ENCODE measurements at places on chromosomes 2 and 18.

GRCh38 chr2:188813315-188813714 is 160.9 kb upstream of the COL3A1 start:
- DNase-seq, result no peak

DNA sequence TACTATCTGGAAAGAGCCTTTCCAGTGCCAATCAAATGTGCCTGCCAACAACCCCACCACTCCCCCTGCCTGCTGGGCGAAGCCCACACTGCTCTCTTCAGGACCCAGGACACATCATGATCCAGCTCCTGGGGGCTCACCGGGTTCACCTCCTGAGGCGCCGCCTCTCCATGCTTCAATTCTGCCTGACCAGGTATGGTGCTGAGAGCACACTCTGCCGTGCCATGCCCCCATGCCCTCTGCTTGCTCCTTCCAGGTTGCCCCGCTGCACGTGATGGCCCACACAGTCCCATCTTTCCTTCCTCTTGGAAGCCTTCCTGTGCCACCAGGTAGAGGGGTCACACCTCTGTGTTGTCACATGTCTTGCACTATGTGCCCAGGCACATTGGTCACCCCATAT is 47.5 kb downstream of the ASB18 start:
- DNase-seq, result no peak

DNA sequence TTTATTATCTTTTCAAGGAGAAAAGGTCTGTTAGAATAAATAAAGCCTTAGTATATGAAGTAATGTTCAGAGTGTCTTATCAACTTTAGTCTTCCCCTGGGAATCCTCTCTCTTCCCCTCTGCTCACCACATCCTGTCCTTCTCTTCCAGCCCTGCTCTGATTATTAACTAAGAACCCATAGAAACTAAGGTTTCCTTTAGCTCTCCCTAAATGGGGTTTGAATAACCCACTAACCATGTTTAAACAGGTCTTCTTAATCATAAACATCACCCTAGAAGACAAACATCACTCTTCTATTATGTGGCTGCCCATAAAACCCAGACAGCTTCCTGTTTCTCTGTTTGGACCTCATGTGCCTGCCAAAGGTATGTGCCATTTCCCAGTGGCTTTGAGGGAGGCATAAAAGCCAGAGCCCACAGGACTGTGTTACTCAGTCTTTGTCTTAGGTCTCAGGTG is 50.1 kb downstream of the SLC14A1 start:
- DNase-seq, result no peak

GRCh38 chr2:42094114-42094513 is 46.3 kb downstream of the PKDCC start:
- no peak for DNase-seq

- DNase-seq, result no peak
These were observed 154.6 kb downstream of the OSR1 start for GRCh38 chr2:19203866-19204265.

DNA sequence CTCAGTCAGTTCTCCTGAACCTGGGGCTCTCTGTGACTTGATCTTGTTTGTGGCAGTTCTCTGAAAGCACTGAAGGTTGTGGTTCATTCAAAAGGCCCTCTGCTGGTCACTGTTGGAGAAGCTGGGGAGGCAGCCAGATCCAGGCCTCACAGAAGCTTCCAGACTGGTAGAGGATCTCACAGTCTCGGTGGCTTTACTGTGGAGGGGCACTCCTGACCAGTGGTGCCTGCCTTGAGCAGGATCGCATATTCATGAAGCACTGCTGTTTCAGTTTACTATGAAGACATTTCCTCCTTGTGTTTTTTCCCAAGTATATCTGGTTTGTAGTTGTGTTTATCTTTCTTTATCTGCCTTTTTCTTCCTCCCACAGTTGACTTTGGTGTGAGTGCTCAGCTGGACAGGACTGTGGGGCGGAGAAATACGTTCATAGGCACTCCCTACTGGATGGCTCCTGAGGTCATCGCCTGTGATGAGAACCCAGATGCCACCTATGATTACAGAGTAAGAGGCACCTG is 133.9 kb downstream of the MAP4K4 start:
- peak; percentile 45 for DNase-seq

- no peak for DNase-seq
These were observed 84.0 kb downstream of the MSH2 start for GRCh38 chr2:47486841-47487497.

- no peak for DNase-seq
These were observed 476 bp downstream of the STRN start for GRCh38 chr2:36965751-36966369.

DNA sequence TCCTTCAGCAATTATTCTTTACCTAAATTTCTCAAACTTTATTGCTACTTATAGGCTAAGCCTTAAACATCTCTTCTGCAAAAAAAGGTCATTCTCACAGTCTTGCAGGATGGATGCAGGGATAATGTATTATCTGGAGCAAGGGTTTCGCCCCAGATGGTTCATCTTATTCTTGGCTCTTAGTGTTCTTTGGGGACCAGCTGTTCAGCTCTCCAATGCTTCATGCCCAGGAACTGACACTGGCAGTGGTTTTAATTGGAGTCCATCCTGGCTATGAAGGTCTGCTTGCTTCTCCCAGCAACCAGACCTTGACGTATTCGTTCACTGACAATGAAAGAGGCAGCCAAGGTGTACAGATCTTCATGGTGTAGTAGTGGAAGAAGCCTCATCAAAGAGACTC is 331.9 kb downstream of the SLC8A1 start:
- DNase-seq, result no peak

DNA sequence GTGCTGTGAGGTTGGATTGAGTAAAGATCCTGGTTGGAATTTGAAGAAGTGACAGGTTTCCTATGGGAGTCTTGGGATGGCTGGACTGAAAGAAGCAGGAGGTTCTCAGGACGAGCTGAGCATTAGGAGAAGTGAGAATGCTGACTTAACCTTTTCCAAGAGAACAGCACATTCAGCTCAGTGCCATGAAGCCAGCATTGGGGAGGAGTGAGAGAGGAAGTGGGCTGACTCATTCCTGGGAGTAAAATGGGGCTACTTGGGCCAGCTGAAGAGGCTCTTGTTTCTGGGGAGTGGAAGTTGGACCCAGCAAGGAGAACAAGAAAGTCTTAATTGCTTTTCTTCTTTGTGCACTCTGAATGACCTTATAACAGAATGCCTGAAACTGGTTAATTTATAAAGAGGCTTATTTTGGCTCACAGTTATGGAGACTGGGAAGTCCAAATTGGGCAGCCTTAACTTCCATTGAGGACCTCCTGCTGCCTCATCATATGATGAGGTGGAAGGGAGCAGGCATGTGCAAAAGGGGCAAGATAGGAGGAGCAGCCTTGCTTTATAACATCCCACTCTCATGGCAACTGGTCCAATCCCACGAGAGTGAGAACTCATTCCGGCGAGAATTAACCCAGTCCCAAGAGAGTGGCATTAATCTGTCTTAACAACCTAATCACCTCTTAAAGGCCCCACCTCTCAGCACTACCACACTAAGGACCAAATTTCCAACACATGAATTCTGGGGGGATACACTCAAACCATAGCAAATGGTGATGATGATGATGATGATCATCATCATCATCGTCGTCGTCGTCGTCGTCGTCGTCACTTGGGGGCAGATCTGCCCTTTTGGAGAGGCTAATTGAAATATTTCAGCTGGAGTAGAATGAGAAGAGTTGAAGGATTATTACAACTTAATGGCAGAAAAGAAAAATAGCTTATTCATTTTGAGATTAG is 26.1 kb downstream of the DGUOK start:
- no peak for DNase-seq

GRCh38 chr2:168475636-168476035 is 19.6 kb downstream of the CERS6 start:
- no peak for DNase-seq

GRCh38 chr2:200748779-200749178 is 62.9 kb upstream of the BZW1 start:
- DNase-seq, result no peak

DNA sequence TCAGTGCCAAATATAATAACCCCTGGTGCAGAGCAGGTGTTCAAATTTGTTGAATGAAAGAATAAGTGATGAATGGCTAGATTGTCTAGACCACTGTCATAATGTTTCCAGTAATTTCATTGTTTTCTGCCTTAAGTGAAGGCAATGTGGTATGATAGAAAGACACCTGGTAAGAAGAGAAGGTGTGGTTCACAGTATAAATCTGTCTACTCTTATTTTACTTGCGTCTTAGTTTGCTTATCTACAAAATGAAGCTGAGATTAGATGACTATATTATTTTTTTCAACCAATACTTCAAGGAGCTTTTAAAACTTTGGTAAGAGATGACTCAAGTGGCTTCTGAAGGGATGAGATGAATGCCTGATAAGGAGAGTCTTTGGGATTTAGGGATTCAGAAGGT is 788.4 kb downstream of the EPHA4 start:
- DNase-seq, result no peak

DNA sequence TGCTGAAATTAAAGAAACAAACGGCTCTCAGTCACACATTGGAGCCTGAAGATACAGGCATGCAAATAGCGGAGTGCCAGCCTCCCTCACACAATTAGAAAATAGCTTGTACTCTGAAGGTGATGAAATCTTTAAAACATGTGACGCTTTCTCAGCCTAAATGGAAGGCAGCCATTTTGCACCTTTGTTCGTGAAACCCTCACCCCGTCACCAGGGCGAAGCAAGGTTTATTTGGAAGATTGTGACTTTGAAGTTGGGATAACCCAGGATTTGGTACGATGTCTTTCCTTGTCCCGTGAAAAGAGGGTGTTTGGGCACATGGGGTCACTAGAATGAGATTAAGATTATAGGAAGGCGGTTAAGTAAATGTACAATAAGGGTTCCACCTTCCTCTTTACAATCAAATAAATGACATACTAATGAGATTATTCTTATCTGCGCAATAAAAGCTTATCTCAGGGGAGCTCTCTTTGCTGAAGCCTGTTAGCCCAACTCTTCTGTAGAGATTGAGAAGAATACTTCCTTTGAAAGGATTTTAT is 4.2 kb downstream of the SH3BP4 start:
- no peak for DNase-seq

DNA sequence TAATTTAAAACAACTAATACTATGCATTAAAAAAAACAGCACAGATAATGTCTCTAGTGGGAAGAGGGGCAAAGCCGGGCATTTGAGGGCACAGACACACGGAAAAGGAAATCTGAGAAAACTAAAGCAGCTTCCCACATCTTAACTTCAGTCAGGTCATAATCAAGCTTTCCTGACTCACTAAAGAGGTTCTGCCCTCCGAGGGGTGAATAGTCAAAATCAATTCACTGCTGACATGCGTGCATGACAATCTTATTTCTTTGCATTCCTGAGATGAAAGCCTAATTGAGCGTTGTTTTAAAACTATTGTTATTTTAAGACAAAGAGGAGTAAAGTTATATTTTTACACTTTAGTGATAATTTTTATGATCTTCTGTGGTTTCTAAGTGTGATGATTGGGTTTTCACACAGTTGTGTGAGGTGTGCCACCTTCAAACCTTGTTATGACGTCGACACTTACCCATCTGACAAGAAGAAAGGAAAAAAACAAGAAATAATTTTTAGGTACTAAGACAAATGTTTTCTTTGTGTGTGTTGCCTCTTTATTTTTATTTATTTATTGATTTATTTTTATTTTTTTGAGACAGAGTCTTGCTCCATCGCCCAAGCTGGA is 90.9 kb downstream of the GATA6 start:
- no peak for DNase-seq

- DNase-seq, result no peak
These were observed 125.3 kb upstream of the SLC39A10 start for GRCh38 chr2:195531754-195532153.

GRCh38 chr2:154699575-154699930 is 1.1 kb downstream of the KCNJ3 start:
- no peak for DNase-seq

DNA sequence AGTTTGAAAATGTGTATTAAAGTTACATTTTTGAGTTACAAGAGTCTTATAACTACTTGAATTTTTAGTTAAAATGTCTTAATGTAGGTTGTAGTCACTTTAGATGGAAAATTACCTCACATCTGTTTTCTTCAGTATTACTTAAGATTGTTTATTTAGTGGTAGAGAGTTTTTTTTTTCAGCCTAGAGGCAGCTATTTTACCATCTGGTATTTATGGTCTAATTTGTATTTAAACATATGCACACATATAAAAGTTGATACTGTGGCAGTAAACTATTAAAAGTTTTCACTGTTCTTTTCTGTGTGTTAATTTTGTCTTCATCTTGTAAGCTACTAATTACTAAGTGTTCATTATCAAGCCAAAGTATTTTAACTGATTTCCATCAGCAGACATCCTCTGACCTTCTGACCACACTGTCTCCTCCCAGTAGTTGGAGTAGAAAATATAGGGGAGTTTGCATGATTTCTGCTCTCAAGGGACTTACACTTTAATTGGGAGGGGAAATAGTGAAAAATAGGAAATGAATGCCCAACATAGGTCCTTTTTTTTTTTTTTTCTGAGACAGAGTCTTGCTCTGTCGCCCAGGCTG is 4.3 kb downstream of the PMAIP1 start:
- no peak for DNase-seq

- no peak for DNase-seq
These were observed 34.7 kb downstream of the CFAP53 start for GRCh38 chr18:50231621-50232020.

DNA sequence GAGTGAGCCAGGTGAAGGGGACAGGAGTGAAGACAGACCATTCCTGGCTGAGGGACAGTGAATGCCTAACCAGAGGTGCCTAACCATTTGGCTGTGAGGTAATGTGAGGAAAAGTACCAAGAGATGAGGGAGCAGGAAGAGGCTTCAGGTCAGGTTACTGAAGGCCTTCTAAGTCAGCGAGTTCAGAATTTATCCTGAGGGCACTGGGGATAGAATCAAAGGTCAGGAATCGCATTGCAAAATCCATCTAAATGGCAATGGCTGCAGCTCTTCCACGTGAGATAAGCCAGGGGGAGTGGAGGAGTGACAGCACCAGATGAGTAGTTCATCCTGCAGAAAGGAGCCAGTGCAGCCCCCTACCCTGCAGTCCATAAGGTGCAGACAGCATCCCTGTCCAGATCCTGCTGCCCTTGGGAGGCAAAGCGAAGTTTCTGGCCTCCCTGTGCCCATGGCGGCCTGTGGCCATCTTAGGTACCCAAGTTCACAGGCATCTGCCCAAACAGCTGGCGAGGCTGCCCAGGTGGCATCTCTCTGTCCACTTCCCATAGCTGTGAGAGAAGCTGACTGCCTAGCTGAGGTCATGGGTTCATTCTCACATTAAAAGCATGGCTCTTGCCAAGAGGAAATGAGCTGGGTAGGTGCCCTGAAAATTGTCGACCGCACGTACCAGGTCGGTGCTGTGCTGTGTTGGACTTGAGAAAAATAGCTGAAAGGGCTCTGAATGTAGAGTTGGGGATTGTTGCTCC is 49.5 kb downstream of the CYP27C1 start:
- DNase-seq, result no peak

- DNase-seq, result no peak
These were observed 318.1 kb downstream of the PDE11A start for GRCh38 chr2:177754492-177754873.

GRCh38 chr2:217742276-217742675 is 260.5 kb downstream of the TNS1 start:
- no peak for DNase-seq

DNA sequence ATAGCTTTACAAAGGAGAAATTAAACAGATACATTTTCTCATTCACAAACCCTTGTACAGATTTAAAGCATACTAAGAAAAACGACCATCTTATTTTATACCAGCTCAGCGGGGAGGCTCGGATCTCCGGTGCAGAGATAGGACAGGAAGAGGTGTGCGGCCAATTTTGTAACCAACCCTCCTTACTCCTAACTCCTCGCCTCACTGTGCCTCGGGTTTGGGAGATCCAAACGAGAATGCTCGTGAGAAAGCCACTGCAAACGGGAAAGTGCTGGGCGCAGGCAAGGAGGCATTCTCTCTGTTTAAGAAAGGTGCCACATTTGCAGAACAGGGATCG is 1.2 kb downstream of the KDSR start:
- DNase-seq, result peak; percentile 1

GRCh38 chr2:187232749-187233148 is 215.3 kb downstream of the CALCRL start:
- DNase-seq, result no peak
